ENCODE measurements at places on chromosomes 3 and 15.

DNA sequence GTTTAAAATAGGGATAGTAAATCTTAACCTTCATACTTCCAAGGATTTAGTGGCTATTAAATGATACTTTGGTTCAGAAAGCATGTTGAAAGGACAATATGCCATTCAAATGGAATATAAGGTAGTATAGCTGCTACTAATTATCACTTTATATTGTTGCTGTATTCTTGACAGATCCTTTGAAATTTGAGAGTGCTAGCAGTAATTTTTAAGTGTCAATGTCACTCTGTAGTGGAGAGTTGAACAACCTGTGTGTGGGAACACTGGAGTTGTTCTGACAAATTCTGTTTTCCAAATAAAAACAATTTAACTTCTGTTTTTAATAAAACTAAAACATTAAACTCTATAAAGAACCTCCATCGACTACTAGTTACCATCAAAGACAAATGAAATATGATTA, 565.7 kb downstream of the FGF12 start:
- DNase-seq: no peak

- DNase-seq: no peak
Observed at GRCh38 chr3:144771381-144771870, 799.8 kb downstream of the DIPK2A start.

DNA sequence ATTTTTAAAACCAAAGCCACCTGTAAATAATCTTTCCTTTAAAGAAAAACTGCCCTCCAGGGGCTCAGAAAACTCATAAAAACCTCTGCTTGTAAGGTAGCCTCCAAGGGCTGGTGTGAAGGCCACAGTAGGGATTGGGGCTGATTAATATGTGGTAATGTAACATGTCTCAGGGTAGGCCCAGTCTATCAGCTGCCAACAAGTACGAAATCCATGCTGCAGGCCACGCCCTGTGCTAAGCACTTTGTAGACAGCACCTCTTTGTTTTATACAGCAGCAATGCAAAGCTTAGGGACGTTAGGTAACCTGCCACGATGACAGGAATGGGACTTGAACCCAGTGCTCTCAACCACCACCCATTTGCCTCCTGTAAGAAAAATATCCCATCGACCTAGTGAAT, 65.6 kb upstream of the PRICKLE2 start:
- DNase-seq: no peak

- DNase-seq: no peak
Observed at GRCh38 chr3:30649572-30650318, 43.3 kb downstream of the TGFBR2 start.

DNA sequence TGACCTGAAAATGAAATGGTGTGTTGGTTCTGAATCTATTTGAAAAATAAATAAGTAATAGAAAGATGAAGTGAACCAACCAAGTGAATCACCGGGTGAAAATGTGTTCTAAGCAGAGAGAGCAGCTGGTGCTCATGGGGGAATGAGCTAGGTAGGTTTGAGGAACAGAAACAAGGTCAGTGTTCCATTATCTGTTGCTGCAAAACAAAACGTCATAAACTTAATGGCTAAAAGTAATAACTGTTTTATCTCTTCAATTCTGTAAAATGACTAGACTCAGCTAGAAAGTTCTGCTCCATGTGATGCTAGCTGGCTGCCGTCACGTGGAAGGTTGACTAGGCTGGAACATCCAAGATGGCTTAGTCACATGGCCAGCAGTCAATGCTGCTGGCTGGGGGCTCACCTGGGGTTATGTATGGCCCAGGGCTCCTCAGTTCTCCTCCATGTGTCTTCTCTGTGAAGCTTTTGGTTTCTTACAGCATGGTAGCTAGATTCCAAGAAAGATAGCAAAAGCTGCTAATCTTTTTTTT, 13.3 kb upstream of the SH3BP5 start:
- DNase-seq: no peak
